ENCODE measurements at places on chromosomes 2 and 18.

GRCh38 chr2:231047274-231047922, 9.3 kb upstream of the PSMD1 start:
- DNase-seq = no peak

DNA sequence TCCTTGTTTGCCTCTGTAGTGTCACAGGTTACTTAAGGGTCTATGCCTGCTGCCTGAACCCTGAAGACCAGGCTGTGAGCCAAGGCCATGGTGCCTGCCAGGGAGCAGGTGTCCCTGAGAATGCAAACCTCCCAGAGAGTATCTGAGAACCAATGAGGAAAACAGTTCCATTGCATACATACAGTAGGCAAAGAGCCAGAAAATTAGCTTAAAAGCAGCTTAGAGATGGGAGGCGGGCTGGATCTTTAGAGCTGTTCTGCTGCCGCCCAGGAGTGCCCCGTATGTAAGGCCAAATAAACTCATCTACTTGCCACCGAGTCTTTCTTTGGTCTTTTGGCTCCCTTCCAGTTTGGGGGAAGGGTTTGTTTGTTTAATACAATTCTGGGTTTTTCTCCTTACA, 327.9 kb downstream of the CLIP4 start:
- no peak for DNase-seq

- DNase-seq = no peak
Observed at GRCh38 chr18:79339094-79339908, 56.4 kb upstream of the NFATC1 start.

GRCh38 chr2:48707466-48707865, 48.1 kb downstream of the LHCGR start:
- DNase-seq = no peak

GRCh38 chr18:11955239-11956029, 25.9 kb upstream of the IMPA2 start:
- peak; percentile 87 for DNase-seq

- DNase-seq = no peak
Observed at GRCh38 chr2:20611077-20611843, 39.6 kb downstream of the HS1BP3 start.

DNA sequence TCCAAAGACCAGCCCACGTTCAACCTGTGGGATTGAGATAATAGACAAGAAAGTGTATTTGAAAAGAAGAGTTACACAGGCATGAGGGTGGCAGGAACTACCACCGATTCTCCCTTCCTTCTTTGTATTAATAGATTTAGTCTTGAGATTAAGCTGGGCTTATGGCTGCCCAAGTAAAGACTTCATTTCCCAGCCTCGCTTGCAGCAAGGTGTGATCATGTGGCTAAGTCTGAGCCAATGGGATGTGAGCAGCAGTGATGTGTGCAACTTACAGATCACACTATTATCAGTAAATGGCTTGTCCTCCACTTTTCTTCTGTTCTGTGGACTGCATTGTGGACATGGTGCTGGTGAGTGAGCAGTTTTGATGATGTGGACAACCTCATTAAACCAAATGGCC, 101.7 kb downstream of the POLR1A start:
- no peak for DNase-seq

DNA sequence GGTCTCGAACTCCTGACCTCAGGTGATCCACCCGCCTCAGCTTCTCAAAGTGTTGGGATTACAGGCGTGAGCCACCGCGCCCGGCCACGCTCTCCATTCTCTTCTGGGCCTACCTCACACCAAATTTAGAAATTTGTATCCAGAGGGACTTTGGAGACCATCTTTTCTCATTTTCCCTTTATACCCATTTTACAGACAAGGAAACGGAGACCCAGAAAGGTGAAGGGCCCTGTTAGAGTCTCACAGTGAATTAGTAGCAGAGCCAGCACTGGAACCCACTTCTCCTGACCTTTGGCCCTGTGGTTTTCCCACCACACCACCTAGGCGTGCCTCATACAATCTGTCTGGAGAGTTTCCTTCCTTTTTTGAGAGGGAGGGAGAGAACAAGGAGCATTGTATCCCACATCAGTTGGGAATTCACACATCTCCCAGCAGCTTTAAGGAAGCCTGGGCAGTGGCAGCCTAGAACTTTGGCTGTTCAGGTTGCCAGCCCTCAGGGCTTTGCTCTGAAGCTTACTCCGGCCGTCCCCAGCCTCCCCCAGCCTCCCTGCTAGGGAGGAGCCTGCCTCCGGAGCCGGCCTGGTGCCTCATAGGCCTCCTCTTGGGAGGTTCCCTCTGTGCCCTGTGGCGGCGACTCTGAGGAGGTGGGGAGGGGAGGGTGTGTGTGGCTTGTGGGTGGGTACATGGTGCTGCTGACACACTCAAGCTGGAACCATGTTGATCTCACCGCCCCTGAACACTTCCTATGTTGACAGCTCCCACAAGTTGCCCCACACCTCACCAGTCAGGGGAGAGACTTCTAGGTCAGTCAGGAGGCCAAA, 13.8 kb downstream of the FOSL2 start:
- no peak for DNase-seq

DNA sequence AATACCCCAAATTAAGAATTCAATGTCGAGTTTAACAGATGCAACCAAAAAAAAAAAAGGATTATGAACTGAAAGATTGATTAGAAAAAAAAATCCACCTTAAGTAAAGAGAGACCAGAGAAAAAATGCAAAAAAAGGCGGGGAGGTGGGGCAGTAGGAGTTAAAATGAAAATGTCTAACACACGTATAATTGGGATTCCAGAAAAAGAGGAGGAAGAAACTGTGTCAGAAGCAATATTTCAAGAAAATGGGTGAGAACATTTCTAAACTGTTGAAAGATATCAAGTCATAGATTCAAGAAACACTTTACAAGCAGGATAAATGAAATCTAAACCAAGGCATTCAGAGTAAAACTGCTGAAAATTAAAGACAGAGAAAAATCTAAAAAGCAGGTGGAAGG, 226.9 kb downstream of the KLHL29 start:
- DNase-seq = no peak

GRCh38 chr2:20353241-20353992, 2.8 kb upstream of the PUM2 start:
- DNase-seq = no peak

GRCh38 chr18:23279931-23280330, 144.6 kb downstream of the CABLES1 start:
- no peak for DNase-seq

- no peak for DNase-seq
Observed at GRCh38 chr2:148102641-148103040, 81.8 kb downstream of the MBD5 start.

DNA sequence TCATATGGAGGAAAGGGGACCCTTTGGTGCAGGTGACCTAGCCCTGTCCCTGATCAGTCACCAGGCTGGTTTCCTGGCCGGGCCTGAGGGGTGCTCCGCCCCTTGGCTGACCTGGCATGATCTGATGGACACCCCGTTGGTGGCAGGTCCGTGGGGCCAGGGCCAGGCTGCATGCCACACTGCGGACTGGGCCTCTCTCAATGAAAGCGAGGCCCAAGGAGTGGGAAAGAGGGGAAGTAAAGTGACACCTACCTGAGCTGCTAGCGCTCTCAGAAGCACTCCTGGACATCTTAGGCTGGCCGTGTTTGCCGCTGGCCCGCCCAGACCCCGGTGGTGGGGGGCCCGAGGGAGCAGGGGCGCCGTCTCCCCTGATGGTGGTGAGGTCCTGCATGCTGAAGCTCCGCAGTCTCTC, 33.1 kb downstream of the MRPL35 start:
- no peak for DNase-seq

- DNase-seq = no peak
Observed at GRCh38 chr2:174574657-174575056, 22.9 kb downstream of the WIPF1 start.

DNA sequence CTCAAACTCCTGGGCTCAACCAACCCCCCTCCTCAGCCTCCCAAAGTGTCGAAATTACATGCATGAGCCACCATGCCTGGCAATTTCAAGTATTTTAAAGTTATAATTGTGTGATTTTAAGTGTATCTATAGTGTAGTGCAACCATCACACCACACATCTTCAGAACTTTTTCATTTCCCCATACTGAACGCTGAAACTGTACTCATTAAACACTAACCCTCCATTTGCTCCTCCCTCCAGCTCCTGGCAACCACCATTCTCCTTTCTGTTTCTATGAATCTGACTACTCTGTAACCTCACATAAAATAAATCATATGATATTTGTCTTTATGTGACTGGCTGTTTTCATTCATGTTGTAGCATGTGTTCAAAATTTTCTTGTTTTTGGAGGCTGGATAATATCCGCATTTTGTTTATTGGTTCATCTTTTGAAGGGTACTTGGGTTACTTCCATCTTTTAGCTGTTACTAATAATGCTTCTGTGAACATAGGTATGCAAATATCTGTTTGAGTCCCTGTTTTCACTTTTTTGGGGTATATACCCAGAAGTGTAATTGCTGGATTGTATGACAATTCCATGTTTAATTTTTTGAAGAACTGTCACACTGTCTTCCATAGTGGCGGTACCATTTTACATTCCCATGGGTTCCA, 188.2 kb downstream of the PLCL1 start:
- DNase-seq = no peak

GRCh38 chr2:157938556-157938955, 62.4 kb upstream of the ACVR1 start:
- no peak for DNase-seq

DNA sequence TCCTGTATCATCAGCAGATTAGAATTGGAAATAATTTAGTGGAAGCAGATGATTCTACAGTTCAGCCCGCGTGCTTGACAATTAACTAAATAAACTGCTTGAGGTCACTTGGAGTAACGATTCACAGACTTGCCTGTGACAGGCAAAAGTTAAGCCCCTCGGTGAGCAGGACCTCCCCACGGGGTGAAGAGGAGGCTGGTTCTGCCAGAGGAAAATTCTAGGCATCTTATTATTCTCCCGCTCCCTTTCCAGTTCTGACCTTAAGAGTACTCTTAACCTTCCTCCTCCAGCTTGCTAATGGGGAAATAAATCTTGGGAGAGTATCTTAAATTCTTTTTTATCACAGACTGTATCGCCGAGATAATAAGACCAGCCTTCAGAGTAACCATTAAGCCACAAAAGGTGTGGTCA, 169.7 kb upstream of the SMAD2 start:
- no peak for DNase-seq

- DNase-seq = no peak
Observed at GRCh38 chr2:8043295-8043694, 638.6 kb upstream of the ID2 start.

GRCh38 chr18:8029061-8029460, 461.9 kb downstream of the PTPRM start:
- DNase-seq = no peak

GRCh38 chr2:169743549-169743948, 9.9 kb downstream of the KLHL23 start:
- DNase-seq = no peak

DNA sequence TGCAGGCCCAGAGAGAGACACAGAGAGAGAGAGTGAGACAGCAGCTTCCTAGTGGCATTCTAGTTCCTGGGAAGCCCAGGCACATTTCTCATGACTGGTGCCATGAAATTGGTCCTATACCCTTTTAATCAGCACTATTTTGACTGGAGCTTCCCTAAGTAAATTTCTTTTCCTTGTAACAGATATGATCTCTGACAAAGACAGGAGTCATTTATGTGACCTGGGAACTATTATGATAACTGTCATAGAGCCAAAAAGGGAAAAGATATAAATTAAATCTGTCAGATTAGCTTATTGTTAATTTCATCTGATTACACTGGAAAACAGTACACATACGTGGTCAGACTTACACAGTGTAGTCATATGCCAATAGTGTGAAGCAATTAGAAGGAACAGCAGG, 161.3 kb upstream of the HNRNPA3 start:
- no peak for DNase-seq

- DNase-seq = peak; percentile 77
Observed at GRCh38 chr2:80102026-80102425, 202.5 kb downstream of the LRRTM1 start.

Measured in fibroblast of skin of left quadriceps (primary cell).